Non-pigmented ciliary epithelial cell (primary cell): ENCODE measurements at places on chromosomes 7 and 10.

GRCh38 chr10:77493851-77494261 lies 143.8 kb downstream of the KCNMA1 start:
- no peak for DNase-seq

GRCh38 chr10:127813290-127813689 lies 76.3 kb downstream of the FOXI2 start:
- DNase-seq, result no peak

DNA sequence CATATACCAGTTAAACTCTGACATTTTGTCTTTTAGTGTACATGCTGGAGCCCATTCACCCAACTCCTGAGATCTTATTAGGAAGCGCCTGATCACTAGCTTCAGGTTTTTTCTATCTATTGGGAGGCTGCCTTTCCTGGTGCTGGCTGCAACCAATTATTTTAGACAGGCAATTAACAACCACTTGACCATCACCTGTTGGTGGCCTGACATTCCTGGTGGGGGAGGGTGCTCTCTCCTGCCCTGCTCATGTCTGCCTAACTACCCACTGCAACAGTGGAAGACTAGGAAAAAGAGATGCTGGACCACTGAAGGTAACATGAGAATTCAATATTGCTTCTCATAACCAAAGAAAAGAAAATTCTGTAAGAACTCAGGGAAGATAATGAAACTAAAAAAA lies 190.3 kb upstream of the GRM3 start:
- DNase-seq, result no peak

DNA sequence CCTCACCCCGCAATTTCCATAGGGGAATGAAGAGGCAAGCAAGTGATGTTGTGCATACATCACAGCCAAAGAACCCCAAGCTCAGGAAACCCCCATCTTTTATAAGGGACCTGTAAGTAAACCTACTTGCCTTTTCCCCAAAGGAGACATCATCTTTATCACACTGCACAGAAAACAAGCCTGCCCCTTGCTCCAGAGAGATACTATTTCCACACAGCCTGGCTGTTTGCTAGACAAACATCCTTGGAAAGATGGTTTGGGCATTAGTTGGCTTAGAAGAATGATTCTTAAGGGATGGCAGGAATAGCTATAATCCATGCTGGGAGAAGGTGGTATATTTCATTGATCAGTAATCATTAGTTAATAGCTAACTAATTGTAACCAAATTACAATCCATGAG lies 123.7 kb upstream of the SEC61G start:
- DNase-seq, result no peak

DNA sequence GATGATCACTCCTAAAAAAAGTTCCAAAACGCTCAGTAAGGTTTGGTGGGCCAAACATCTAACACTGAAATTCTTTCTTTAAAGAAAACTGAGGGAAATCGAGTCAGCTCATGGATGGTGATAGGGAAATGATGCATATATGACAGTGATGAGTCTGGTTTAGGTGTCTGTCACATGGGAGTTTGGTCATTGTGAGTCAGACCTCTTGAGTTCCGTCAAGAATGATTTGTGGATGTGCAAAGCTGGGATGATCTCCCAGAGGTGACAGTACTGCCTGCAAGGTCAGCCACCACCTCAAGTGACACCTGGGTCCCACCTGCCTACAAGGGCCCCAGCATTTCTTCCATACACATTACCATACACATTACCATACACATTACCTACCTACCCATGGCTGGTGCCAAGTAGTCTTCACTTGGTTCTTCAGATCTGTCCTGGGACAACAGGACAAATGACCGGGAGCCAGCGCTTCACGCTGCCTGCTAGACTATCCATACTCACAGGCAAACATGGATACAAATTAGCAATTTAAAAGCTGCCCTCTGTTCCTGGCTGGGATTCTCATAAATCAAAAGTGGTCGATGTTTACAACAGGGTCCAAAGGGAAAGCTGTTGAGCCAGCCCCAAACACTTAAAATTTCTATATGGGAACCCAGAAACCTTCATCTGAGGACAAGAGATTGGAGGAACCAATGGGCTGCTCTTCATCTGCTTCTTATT lies 128.4 kb downstream of the ADAM12 start:
- no peak for DNase-seq

DNA sequence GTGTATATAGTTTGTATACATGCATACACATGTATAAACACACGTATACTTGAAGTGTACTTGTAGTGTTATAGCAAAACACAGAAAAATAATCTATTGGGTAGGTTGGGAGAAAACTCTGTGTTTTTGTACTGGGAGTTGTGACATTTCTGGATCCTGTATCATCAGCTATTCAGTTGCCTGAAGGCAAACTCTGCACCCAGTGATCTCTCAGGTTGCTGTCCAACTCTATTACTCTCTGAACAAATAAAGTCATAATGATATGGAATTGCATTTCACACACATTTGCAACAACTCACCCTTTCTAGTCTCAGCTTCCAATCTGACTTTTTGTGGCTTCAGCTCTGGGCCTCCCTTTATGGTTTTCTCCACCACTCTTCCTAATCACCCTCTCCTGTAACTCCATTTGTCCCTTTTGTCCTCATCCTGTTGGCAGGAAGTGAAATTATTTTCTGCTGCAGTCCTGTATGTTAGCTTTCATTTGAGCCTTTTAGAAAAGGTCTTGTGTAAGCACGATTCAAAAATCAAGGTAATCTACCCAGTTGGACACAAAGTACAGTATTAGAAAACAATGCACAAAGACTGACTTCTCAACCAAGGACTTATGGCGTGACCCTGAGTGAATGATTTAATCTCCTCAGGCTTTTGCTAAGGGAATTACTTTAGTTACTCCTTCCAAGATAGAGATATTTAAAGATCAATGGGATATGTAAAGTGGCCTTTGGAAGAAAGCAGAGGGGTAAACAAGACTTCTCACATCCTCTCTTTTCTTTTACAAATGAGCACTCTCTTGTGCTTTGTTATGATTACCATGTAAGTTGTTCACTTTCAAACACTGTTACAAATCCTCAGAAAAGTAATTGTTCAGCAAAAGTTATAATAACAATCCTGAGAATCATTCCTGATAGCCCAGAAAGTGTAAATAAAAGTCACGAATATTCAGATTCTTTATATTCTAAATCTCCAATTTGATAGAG lies 249.1 kb downstream of the KCND2 start:
- no peak for DNase-seq

- no peak for DNase-seq
These were observed 22.4 kb upstream of the SMC3 start for GRCh38 chr10:110544958-110545537.

DNA sequence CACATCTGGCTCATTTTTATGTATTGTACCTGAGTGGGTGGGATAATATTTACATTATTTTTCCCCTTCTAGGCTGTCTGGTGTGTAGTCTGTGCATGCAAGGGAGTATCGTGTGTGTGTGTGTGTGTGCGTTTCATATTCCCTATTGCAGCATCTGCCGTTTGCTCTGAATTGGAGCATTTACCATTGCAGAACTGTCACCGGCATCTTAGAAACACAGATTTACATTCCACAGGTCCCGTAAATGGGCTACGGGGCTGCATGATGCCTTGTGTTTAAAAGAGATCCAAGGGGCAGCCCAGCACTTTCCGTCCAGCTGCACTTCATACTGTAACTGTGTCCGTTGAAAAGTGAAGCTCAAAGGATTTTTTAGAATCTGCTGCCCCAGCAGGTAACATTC lies 167.1 kb upstream of the KIAA1217 start:
- no peak for DNase-seq

- no peak for DNase-seq
These were observed 30.1 kb upstream of the NEUROD6 start for GRCh38 chr7:31370609-31371008.

- no peak for DNase-seq
These were observed 175.2 kb downstream of the TPST1 start for GRCh38 chr7:66380272-66380888.

DNA sequence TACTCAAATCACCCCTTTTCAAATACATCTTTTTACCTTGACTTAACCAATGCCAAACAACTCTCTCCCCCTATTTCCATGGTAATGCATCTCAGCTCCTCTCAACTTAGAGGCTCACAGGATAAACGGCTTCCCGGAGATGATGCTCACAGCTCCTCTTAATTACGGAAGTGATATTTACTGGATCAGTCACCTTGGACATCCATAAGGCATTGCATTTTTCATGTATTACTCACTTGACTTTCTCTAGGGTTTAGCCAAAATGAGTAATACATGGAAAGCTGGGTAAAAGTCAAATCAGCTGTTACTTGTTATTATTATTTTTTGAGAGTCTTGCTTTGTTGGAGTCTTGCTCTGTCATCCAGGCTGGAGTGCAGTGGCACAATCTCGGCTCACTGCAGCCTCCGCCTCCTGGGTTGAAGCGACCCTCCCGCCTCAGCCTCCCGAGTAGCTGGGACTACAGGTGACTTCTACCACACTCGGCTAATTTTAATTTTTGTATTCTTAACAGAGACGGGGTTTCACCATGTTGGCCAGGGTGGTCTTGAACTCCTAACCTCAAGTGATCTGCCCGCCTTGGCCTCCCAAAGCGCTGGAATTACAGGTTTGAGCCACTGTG lies 73.3 kb upstream of the RHEB start:
- DNase-seq, result peak; percentile 94
